ENCODE measurements at places on chromosomes 1 and 21.

DNA sequence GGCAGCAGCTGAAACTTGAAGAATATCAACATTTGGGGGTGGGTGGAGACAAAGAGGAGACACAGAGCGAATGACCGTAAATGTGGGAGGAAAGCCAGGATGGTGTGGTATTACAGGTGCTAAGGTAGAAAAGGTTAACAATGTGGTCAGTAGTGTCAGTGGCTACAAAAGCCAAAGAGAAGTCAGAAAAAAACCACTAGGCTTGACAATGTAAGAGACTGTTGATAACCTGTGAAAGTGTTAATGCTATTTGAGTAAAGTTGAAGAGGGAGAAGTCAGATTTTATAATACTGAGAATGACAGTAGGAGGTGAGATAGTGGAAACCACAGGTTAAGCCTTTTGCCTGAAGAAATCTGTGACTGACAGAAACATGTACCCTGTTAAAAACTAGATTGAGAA is 120.8 kb downstream of the CLEC20A start:
- DNase-seq = no peak

- no peak for DNase-seq
Measured at GRCh38 chr1:53781654-53782053, 42.7 kb upstream of the GLIS1 start.

- DNase-seq = no peak
Measured at GRCh38 chr1:172588296-172589291, 55.6 kb downstream of the SUCO start.

- DNase-seq = no peak
Measured at GRCh38 chr1:115115521-115116161, 26.3 kb upstream of the TSPAN2 start.

DNA sequence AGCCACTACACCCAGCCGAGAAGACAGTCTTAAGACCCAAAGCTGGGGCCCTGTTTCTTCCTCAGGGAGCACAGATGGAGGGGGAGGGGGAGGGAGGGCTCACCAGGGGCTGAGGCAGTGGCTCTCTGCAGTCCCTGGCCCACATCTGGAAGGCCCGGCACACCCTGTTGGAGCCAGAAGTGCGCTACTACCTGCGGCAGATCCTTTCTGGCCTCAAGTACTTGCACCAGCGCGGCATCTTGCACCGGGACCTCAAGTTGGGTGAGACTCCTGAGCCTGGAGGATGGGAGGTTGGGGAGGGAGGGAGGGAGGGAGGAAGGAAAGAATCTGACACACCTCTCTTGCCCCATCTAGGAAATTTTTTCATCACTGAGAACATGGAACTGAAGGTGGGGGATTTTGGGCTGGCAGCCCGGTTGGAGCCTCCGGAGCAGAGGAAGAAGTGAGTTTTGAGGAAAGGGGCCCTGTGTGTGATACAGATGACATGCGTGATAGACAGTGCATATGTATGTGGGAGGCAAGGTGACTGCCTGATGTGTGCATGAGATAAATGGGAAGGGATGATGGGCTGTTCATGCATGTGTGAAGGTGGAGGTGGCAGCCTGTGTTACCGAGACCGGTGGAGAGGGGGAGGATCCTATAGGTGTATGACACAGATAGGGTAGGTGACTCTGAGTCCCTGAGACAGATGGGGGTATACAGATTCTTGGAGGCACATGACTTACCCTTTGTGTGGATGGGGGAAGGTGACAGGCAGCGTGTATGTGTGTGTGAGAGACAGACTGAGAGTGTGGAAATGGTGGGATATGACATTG is 1.5 kb downstream of the PLK3 start:
- no peak for DNase-seq
